OCI-M1 (cell line): ENCODE measurements at places on chromosomes 16 and 17.

GRCh38 chr17:35254107-35254773 is 11.4 kb downstream of the SLFN5 start:
- no peak for DNase-seq

GRCh38 chr17:12995896-12996295 is 21.9 kb downstream of the ELAC2 start:
- no peak for DNase-seq

GRCh38 chr17:8369944-8370343 is 6.6 kb downstream of the KRABD2 start:
- peak; percentile 73 for DNase-seq

DNA sequence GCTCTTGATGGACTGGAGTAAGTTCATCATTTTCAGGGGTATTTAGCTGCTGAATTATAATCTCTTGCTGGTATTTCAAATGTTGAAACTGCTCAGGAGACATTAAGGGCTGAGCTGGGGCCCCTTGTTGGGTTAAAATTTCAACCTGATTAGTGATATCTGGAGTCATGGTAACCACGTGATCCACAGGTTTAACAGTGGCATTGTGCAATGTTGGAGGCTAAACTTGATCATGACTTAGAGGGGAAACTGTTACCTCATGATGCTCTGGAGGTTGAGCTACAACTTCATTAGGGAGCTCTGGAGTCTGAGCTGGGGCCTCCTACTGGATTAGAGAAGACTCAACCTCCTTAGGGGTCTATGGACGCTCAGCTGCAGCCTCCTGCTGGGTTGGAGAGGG is 17.2 kb upstream of the MPP2 start:
- no peak for DNase-seq

GRCh38 chr17:65627891-65628643 is 66.6 kb upstream of the AXIN2 start:
- no peak for DNase-seq

DNA sequence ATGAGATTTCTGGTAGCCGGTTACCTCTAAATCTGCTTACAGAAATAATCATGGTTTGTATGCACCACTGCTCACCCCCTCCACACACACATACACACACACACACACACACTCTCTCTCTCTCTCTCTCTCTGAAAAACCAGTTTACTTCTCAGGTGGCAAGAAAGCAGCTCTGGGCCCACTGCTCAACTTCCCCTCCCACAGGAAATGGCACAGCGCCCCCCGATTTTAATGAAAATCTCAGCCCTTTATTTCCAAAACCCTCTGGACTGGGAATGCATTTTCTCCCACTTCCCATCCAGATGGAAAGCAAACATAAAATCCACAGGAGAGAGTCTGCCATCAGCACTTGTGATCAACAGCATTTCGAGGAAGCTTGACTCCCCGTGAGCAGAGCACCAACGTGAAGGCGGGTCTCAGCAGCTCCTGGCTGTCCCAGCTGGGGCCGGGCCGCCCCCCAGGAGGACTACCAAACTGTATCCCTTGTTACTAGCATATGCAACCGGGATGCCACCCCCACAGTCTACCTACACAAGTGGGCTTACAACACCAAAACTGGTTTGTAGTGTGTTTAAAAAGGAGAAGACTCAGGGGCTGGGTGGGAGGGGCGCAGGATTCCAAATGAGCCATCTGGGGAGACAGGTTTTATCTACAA is 121.1 kb downstream of the SLC39A11 start:
- DNase-seq = no peak

DNA sequence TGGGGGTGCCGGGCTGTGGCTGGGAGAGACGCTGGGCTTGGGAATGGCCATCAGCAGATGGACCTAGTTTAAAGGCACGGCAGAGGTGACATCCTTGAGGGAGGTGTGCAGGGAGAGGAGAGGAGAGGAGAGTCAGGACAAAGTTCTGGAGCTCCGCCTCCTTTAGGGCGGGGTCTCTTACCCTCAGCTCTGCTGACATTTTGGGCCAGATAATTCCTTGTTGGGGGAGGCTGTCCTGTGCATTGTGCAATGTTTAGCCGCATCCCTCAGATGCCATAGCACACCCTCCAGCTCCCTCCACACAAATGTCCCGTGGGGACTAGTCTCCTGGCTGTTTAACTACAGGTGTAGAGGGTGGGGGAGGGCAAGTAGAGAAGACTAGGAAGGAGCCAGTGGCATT is 48.3 kb downstream of the ARHGAP23 start:
- DNase-seq = peak; percentile 42

DNA sequence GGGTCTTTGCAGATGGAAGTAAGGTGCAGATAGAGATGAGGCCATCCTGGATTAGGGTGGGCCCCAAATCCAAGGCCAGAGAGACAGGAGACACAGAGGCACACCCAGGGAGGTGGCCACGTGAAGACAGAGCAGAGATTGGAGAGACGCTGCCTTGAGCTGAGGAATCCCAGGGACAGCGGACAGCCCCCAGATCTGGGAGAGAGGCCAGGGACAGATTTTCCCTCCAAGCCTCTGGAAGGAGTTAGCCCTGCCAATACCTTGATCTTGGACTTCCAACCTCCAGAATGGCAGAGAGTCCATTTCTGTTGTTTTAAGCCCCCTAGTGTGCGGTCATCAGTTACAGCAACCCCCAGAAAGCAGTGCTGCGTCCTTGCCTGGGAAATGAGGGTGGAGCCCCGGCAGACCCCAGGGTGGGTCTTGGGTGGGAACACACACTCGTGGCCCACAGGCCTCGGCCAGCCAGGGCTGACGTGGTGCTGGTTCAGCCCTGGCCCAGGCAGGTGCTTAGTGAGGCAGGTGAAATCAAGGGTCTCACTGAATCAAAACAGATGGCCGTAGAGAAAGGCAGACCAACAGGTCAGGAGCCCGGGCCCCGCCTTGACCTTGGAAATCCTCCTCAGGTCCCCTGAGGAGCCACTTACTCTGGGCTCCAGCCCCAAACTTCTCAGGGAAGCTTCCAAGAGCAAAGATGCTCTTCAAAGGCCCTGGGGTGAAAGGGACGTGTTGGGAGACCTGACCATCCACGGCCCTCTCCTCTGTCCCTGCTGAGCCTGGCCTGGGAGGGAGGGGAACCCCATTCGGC is 169.3 kb downstream of the RBFOX3 start:
- DNase-seq = no peak

- DNase-seq = no peak
Measured at GRCh38 chr16:15446901-15447300, 12.5 kb downstream of the BMERB1 start.

GRCh38 chr16:13912891-13913290 is 7.1 kb upstream of the ERCC4 start:
- no peak for DNase-seq

DNA sequence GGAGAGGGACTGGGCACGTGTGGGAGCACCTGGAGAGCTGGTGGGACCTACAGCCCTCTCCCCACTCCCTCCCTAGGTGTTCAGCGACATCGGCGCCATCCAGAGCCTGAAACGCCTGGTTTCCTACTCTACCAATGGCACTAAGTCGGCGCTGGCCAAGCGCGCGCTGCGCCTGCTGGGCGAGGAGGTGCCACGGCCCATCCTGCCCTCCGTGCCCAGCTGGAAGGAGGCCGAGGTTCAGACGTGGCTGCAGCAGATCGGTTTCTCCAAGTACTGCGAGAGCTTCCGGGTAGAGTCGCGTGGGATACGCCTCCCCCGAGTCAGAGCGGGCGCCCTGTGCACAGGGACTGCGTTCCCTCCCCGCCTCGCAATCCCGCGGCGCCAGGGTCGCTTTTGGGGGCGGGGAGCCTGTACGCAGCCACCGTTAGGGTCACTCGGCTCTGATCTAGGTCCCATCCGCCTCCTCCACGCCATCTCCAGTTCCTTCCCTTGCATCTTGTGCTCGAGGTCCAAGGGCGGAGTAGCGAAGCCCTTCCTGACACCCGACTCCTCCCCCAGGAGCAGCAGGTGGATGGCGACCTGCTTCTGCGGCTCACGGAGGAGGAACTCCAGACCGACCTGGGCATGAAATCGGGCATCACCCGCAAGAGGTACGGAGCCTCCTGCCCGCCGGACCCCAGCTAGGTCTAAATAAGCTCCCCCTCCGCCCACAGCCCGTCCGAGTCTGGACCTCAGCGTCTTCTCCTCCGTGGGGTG is 13.0 kb downstream of the SARM1 start:
- no peak for DNase-seq

DNA sequence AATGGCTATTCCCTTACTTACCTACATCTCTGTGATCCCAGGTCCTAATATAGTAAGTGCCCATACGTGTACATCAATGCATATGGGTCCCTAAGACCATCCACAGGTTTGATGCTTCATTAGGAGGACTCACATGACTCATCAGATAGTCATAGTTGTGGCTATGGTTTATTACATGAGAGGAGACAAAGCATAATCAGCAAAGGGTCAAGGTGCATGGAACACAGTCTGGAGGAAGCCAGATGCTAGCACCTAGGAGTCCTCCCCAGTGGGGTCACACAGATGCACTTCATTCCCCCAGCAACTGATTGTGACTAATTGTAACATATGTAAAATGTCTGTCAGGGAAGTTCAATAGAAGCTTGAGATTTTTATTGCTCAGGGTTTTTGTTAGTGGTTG is 42.8 kb downstream of the PHKB start:
- DNase-seq = no peak

GRCh38 chr16:48317614-48318315 is 67.4 kb downstream of the SIAH1 start:
- peak; percentile 84 for DNase-seq

- DNase-seq = no peak
Measured at GRCh38 chr17:51876986-51877385, 281.5 kb downstream of the CA10 start.

GRCh38 chr16:1492082-1492922 is 858 bp upstream of the TELO2 start:
- DNase-seq = no peak

DNA sequence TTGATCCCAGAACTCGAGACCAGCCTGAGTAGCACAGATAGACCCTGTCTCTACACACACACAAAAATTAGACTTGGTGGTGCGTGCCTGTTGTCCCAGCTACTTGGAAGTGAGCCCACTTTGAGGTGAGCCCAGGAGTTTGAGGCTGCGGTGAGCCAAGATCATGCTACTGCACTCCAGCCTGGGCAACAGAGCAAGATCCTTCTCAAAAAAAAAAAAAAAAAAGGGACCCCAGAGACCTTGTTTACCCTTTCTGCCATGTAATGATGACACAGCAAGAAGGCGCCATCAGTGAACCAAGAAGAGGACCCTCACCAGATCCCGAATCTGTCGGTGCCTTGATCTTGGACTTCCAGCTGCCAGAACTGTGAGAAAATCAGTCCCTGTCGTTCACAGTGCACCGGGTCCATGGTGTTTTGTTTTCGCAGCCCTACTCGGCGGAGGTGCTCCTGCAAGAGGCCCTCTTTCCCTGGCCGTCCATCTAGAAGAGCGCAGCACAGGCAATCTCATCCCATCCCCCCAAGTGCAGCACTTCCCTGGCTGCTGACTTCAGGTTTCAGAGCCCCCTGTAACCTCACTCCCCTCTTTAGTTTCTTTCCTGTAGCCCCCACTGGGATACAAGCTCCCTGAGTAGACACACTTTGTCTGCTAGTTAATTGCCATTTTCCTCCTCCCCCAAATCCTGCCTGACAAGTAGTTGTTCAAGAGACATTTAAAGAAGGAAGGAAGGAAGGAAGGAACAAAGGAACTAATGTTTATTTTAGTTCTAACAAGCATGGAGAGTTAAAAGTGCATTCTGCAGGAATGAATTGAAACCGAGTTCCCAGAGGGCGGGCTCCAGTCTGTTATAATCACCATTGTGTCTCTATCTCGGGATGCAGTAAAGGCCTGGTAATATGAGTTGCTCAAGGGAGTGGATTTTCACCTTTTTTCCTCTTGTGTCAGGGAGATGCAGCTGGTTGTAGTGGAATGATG is 115.3 kb downstream of the SNX29 start:
- DNase-seq = no peak

GRCh38 chr16:48310908-48311641 is 63.7 kb upstream of the ABCC11 start:
- DNase-seq = no peak

DNA sequence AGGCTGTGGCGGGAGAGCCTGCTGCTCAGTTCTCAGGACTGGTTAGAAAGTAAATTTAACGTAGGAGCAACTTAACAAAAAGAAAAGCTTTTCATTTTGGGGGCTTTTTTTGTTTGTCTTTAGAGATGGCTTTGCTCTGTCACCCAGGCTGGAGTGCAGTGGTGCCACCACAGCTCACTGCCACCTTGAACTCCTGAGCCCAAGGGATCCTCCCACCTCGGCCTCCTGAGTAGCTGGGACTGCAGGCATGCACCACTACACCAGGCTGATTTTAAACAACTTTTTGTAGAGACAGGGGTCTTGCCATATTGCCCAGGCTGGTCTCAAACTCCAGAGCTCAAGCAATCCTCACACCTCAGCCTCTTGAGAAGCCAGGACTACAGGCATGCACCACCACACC is 205.0 kb downstream of the RPTOR start:
- DNase-seq = no peak

- no peak for DNase-seq
Measured at GRCh38 chr16:5498562-5498961, 401.0 kb upstream of the EEF2KMT start.
